ENCODE measurements at places on chromosomes 4 and X. TPM values are rescaled to one million over a fixed set of nuclear protein-coding genes. Genes with fewer than 3 reads are reported as not detected.

Gene SH3BP2
- 31.3 TPM for total RNA-seq

Gene GLRA2
- total RNA-seq: 13.6 TPM

Gene NCBP2L
- not detected for total RNA-seq

Gene TCEANC
- total RNA-seq: 10.4 TPM

Gene SAGE1
- not detected for total RNA-seq

Gene KCNE5
- total RNA-seq: 3.9 TPM

Gene CT47B1
- total RNA-seq: not detected

Gene ITIH6
- total RNA-seq: 0.11 TPM

Gene ZNF330
- total RNA-seq: 39.9 TPM

Gene TREX2
- total RNA-seq: 0.27 TPM

Gene AFM
- total RNA-seq: not detected

Gene PTCHD1
- 1.7 TPM for total RNA-seq

Gene NLRP2B
- not detected for total RNA-seq

Gene FAM114A1
- 126 TPM for total RNA-seq

Gene HSFX3
- not detected for total RNA-seq

Gene BBS12
- 13.9 TPM for total RNA-seq

Gene FMR1
- 97.9 TPM for total RNA-seq

Gene MYOZ2
- 7.2 TPM for total RNA-seq

Gene CHST7
- 11.2 TPM for total RNA-seq

Gene SOX3
- 2.1 TPM for total RNA-seq

Gene ARSJ
- total RNA-seq: 6.1 TPM

Gene KLHL13
- total RNA-seq: 36.2 TPM

Gene NAT8L
- total RNA-seq: 3.5 TPM

Gene AWAT2
- total RNA-seq: not detected

Gene EGFL6
- total RNA-seq: 75.3 TPM

Gene SYN1
- 5.7 TPM for total RNA-seq

Gene XAGE1B
- total RNA-seq: not detected

Gene UGT2B15
- total RNA-seq: not detected

Gene SORCS2
- total RNA-seq: 59.2 TPM

Gene VCX2
- not detected for total RNA-seq

Gene PRRG3
- 24.4 TPM for total RNA-seq

Gene PLAC1
- total RNA-seq: not detected

Gene PAGE2
- not detected for total RNA-seq

Gene RADX
- 7.9 TPM for total RNA-seq

Gene CXorf49
- not detected for total RNA-seq

Gene RAI2
- total RNA-seq: 3.8 TPM

Gene MAGEB10
- not detected for total RNA-seq

Gene DMD
- total RNA-seq: 132 TPM

Gene COL25A1
- total RNA-seq: 65.3 TPM

Gene ARX
- total RNA-seq: 0.55 TPM

Gene DOK7
- total RNA-seq: 3.5 TPM

Gene GLUD2
- total RNA-seq: 3.7 TPM

Gene FUNDC1
- total RNA-seq: 16.8 TPM

Gene PPARGC1A
- 40.5 TPM for total RNA-seq

Gene REPS2
- total RNA-seq: 18.8 TPM

Gene VCX3A
- total RNA-seq: not detected

Gene BGN
- total RNA-seq: 106 TPM

Gene BCOR
- total RNA-seq: 110 TPM

Gene PDZD4
- total RNA-seq: 44.0 TPM

Gene FRG1
- 31.7 TPM for total RNA-seq

Gene MAPK10
- total RNA-seq: 179 TPM

Gene PCDH19
- total RNA-seq: 28.6 TPM

Gene GRIA2
- 46.6 TPM for total RNA-seq

Gene MAML3
- 17.6 TPM for total RNA-seq

Data from camera-type eye (tissue), 1 donor.